ENCODE measurements at places on chromosomes 3 and 15.
A peak's percentile ranks its signal among the peaks of the same experiment; 100 is the strongest.

DNA sequence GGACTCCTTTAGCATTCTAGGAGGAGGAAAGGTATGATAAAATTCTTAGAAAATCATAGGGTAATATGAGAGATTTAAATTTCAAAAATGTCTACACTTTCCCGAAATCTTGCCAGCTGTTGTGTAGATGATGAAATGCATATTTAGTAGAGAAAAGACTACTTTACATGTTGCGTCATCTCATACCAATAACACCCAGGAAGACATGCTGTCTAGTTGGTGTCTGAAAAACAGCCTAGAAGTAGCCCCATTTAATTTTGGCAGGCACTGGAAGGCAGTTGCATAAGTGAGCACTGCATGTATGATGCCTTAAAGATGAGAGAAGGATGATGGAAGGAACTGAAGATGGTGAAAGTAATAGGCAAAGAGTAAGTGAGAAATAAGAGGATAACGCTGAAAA, 310.5 kb upstream of the TPM1 start:
- DNase-seq: no peak

- no peak for DNase-seq
Observed at GRCh38 chr3:140529558-140529957, 148.3 kb upstream of the TRIM42 start.

GRCh38 chr3:146524961-146525360, 19.4 kb downstream of the PLSCR1 start:
- no peak for DNase-seq

DNA sequence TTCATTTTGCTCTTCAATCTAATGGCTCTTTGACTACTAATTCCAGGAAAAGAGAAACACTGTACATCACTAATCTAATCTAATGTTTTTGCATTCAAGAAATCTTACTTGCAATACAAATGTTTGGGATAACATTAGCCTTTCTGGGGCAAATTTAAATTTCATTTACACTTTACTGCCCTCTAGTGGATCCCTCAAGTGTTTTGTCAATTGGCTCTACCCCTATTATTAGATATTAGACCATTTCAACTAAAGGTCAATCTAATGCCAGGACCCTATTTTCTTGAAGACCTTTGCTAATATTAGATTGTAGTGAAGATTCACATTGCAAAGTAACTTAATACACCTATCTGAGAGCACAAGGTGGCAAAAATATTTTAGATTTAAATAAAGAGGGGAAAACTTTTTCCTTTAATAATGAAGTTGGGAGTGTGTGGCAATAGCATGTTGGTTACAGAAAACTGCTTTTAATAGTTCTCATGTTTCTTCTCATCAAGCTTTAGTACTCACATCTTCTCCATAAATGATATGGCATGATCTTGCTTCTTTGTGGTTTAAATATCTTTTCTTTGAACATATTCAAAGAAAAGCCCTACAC, 5.0 kb downstream of the C2CD4A start:
- DNase-seq: no peak

GRCh38 chr15:43808960-43809678, 8.7 kb downstream of the HYPK start:
- no peak for DNase-seq

GRCh38 chr15:48803877-48804276, 7.0 kb downstream of the CEP152 start:
- DNase-seq: no peak

- DNase-seq: no peak
Observed at GRCh38 chr3:78154521-78155186, 1114.8 kb downstream of the ROBO2 start.

- no peak for DNase-seq
Observed at GRCh38 chr3:187935623-187936156, 190.4 kb upstream of the BCL6 start.

DNA sequence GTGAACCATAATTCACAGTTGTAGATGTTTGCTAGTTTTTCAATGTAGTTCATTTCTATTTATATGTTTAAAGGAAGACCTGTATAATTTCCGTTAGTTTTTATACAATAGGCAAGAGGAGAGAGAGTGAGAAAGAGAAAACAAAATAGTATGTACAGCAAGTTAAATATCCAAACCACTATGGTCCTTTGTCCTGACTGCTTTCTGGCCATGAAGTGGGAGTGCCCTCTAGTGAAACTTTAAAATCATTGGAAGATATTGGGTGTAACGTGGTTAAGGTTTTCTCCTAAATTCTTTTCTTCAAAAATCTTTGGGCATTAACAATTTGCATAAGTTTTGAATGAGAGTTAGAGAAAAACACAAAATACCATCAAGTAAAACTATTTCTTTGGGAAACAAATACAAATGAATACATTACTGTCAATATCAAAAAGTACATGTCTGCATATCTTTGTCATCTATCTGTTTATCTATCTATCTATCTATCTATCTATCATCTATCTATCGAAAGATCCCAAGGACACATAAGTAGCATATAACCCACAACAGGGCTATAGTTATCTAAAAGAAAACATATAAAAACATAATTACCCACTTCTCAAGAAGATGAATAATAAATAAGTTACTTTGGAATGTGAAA, 534.6 kb upstream of the ATP11B start:
- DNase-seq: peak; percentile 35

DNA sequence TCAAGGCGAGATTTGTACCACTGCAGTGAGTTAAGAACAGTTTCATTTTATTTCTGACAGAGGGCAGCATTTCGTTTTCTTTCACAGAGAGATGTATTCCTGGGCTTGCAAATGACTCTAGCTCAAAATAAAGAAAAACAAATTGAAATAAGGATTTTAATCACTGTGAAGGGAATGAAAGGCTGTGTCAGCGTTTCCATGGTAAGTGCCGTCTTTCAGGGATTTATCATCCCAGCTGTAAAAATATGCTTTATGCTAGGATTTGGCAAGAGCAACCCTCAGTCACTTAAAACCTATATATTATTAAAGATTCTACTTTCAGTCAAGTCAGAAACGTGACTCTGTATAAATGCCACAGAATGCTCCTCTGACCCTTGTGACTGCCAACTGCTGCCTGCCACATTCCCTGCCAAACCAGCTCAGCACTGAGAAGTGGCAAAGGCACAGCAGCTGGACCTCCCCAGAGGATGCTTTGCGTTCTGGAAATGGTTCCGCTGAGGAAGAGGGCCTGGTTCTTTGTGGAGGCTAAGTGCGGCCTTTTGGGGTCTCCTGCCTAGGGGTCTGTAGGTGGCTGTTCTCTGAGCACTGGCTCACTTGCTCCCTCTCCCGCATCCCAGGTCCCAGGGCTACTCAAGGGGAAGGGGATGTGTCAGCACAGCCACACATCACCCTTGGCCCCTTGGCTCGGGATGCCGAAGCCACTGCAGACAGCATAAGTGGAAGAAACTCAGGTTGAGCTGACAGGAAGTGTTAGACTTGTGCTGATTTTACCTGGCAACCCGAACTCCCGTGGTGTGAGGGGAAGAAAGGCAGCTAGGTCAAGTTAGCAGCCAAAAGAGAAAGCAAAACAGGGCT, 56.6 kb upstream of the POMGNT2 start:
- no peak for DNase-seq

DNA sequence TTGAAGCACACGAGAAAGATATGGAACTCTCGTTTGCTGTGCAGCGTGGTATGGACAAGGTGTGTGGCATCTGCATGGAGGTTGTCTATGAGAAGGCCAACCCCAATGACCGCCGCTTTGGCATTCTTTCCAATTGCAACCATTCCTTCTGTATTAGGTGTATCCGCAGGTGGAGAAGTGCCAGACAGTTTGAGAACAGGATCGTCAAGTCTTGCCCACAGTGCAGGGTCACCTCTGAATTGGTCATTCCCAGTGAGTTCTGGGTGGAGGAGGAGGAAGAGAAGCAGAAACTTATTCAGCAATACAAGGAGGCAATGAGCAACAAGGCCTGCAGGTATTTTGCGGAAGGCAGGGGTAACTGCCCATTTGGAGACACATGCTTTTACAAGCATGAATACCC, 1.2 kb downstream of the MKRN3 start:
- DNase-seq: no peak

- peak; percentile 72 for DNase-seq
Observed at GRCh38 chr3:30644615-30645014, 38.2 kb downstream of the TGFBR2 start.

DNA sequence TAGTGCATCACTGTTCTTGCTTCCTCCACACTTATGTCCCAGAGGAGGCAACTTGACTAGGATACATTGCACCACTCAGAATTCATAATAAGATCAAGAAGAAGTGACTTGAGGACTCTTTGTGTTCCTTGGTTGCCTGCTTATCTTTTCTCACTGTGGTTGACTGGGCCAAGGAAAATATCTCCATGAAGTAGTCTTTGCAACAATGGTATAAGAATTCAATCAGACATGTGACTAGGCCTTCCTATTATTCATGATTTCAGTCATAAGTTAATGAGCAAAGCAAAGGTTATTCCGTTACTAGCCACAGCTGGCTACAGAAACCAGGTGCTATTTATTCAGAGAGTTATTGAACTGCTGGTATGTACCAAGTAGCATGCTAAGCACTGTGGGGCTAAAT, 359.3 kb downstream of the RORA start:
- DNase-seq: no peak

GRCh38 chr3:98577178-98577895, 16.1 kb downstream of the CPOX start:
- no peak for DNase-seq

DNA sequence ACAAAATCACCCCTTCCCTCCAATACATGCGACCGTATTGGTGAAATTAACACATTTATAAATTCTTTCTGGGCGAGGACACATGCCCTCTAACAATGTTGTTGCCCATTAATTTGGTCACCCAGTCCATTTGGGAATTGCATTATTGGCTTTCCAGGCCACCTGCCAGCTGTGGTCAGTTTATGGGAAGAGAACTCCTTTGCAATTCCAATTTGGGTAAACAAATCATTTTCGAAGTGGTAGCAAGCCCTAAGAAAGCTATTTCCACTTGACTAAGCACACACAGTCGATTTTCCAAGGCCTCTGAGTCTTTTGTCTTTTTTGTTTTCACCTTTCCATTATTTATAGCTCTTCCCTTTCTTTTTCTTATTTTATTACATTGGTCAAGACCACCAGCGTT, 362.3 kb upstream of the RGMA start:
- no peak for DNase-seq

GRCh38 chr3:47016934-47017435, 37.5 kb downstream of the NBEAL2 start:
- DNase-seq: peak; percentile 91

GRCh38 chr3:153357436-153357835, 195.4 kb downstream of the RAP2B start:
- no peak for DNase-seq

- no peak for DNase-seq
Observed at GRCh38 chr3:117399311-117400078, 689.9 kb downstream of the TUSC7 start.

DNA sequence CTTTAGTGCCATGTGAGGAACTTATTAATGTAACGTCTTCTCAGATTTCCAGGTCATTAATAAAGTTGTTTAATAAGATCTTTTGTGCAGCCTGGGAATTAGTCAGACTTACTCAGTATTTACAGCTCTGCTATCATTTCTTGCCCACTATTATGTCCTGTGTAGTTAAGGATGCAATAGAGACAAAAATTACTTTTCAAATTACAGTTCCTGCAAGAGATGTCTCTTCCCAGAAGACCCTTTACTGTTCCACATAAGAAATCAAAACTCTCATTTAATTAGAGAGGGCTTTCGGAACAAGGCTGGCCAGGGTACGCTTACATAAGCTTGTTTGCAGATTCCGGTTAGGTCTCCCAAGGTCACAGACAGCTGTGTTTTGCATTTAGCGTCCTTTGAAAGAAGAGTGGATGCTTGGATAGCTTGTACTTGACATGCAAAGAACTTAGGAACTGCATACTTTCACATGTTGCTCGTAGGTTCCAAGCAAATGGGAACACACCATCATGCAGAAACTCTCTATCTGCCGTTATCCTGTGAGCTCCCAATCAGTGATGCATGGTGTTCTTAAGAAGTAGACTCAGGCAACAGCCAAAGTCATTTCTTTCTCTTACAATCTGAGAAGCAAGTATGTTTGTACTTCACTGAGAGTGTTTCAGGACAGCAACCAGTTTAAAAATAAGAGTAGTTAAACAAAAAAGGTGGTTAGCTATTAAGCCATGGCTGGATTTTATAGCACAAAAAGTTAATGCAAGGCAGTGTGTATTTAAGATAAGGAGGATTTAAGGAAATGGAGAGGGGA, 37.4 kb downstream of the FILIP1L start:
- no peak for DNase-seq

- DNase-seq: no peak
Observed at GRCh38 chr15:101107625-101108460, 144.0 kb downstream of the CHSY1 start.

DNA sequence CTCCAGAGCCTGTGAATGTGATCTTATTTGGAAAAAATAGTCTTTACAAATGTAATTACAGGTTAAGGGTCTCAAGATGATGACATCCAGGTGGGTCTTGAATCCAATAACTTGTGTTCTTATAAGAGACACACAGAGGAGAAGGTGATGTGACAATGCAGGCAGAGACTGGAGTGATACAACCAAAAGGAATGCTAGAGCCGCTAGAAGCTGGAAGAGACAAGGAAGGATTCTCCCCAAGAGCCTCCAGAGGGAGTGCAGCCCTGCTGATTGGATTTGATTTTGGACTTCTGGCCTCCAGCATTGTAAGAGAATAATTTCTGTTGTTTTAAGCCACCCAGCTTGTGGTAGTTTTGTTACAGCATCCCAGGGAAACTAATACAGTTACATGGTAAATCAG, 9.7 kb downstream of the MYH15 start:
- DNase-seq: no peak

- no peak for DNase-seq
Observed at GRCh38 chr3:139020036-139020867, 474 bp downstream of the PRR23B start.

GRCh38 chr3:156183396-156183795, 63.0 kb downstream of the KCNAB1 start:
- no peak for DNase-seq

DNA sequence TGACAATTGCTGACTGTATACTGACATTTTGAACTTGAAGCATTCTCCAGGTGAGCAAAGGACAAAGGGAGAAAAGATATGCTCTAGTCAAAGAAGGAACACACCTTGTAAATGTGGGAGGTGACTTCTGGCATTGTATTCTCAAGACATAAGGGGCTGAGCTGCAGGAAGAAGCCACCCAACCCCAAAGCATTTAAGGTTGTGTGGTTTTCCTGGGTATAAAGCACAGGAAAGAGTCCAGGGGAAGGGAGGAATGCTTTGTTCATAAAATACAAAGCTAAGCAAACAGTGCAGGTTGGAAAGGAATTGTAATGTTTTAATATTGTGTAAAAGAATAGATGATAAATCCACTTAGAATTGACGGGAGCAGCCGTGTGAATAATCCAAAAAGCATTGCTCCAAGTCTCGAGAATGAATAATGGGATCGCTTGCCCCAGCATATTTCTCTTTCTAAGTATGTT, 102.4 kb upstream of the LRIG1 start:
- DNase-seq: no peak

DNA sequence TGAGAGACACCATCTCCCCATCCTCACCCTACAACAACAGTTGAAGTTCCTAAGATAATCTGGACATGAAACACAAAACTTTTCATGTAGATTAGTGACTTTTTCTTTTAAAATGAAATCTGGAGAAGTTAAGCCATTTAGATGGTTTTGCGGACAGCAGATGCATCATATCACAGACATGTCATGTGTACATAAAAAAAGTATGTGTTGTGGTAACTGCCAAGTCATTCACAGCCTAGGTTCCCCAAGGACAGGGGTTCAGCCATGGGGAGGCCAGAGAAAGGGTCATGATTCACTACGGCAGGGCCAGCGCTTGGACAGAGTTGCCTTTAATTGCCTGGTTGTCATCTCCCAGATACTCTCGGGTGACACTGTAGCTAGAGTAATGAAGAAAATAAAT, 163.2 kb downstream of the PDZRN3 start:
- no peak for DNase-seq
